Activated effector memory CD4-positive, alpha-beta T cell treated with anti-CD3 and anti-CD28 coated beads, Interleukin-2, amount 50 U/mL, for 16 hours (primary cell): ENCODE measurements at places on chromosomes 2 and 18.
A peak's percentile ranks its signal among the peaks of the same experiment; 100 is the strongest.

DNA sequence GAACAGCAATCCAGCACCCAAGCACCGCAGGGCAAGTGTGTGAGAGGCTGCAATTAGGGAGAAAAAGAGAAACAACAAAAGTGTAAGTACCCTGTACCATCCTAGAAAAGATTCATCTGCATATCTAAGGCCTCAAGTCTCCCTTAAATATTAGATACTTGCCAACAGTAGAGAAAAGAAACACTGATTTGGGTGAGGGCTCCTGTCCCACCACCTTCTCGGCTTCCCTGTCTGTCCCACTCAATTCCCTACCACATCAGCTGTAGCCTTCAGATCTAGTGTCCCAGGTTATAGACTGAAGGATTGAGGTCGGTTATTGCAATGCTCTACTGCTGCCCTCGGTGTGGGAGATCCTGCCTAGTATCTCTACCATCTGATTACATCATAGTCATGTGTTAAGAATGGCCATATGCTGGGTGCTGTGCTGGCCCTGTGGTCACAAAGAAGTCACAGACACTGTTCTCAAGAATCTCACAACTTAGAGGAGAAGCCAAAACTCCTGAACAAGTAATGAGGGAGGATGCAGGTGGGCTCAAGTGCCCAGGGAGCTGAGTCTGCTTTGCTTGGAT lies 2.5 kb downstream of the RAX start:
- DNase-seq: no peak

GRCh38 chr2:45450634-45451033 lies 160.4 kb downstream of the SRBD1 start:
- DNase-seq: no peak

DNA sequence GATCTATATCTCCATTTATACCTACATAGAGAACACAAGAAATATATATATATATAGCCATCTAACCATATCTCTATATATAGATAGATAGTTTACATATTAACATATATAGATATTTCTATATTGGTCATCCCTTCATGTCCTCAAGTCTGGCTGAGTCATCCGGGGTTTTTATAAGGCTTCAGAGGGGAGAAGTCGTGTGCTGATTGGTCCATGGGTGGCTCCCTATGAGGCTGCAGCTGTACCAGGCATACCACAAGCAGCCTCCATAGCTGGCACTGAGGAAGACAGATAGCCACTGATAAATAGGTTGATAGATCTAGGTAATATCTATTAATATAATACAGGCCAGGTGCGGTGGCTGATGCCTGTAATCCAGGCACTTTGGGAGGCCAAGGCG lies 618.3 kb upstream of the SETBP1 start:
- DNase-seq: no peak

DNA sequence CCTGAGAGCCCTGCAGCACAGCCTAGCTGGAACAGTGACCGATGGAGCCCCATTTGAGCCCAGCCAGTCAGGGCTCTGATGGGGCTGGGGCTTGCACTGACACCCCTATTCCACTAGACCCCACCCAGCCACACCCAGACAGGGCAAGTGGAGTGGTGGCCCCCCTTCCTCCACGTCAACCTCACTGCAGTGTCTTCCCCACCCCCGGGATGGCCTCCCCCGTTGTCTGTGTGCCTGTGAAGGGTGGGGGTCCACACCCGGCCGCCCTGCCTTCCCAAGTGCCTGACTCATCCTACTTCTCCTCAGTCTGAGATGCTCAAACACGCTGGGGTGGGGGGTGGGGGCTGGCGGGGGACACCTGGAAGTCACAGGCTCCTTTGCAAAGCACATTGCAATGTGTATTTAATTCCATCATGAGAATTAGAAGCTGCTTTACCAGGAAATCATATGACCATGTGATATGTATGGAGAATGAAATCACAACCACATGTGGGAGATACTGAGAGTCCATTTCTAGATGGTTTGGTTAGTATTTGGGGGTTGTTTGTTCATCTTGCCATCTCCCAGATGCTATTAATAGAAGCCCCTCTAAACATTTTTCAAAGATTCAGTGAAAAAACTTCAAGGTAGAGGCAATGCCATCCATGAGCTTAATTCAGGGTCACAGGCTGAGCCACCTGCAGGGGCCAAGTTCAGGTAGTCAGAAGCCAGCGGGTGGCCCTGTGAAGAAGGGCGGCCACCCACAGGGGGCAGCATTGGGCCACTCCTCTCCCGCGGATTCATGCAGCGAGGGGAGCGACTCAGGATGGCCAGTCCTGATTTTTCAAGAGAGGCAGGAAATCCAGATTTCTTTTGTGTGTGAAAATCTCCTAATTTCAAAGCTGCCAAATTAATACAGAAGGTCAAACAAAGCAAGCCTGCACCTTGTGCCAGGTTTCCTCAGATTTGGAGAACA lies 22.7 kb upstream of the GMPPA start:
- DNase-seq: peak; percentile 83

DNA sequence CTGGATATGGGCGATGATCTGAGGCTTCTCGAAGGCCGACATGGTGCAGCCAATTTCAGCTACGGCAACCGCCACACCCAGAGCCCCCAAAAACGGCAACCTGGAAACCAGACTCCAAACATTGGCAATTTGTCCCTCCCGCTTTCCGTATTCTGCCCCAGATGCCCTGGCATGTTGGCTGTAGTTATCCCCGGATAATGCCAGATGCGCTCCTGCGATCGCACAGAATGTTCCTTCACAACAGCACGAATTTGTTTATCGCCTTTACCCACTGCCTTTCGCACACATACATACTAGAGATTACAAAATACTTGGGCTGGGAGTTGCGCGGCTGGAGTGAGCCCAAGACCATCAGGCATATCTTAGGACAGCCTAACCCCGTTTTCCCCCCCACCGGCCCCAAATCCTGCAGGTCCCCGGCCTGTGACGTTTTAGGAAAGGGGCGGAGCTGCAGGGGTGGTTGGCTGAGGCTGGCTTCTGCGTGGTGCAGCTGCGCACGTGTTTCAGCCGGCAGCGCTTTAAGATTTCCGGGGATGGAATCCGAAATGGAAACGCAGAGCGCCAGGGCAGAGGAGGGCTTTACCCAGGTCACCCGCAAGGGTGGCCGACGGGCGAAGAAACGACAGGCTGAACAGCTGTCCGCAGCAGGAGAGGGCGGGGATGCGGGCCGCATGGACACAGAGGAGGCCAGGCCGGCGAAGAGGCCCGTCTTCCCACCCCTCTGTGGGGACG lies at the start of gene PNO1:
Gene PNO1 (plus strand): TSS at position 487 of the 732 bp plus-strand sequence. CDS start 47 bp downstream, at position 534.
- peak; percentile 99 for DNase-seq

DNA sequence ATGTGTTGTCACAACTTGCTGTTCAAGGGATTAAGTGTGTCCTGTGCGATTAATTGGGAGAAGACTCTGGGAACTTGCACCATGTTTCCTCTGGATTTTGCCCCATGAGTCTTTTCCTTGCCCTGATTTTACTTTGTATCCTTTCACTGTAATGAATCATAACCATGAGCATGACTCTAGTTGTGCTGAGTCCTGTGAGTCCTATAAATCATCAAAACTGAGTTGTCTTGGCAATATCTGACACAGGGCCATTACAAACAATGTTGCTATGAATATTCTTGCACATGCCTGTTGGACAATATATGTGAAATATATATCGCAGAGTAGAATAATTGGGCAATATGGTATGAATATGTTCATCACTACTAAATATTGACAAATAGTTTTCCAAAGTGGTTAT lies 56.5 kb upstream of the COL5A2 start:
- no peak for DNase-seq

DNA sequence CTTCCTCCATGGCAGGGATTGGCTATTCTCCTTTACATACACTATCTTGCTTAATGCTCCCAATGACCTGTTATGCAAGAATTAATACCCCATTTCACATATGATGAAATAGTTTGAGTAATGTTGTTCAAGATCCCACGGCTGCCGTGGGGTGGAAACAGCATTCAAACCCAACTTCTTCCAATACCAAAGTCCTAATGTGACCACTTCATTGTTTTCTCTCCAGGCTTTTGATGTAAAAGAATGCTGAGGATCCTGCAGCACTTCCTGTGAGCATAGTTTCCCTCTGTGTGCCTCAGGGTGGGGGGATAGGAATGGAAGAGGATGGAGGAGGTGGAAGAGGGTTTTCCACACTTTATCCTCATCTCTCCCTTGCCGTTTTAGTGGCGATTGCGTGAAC lies 199.4 kb downstream of the IRS1 start:
- no peak for DNase-seq

DNA sequence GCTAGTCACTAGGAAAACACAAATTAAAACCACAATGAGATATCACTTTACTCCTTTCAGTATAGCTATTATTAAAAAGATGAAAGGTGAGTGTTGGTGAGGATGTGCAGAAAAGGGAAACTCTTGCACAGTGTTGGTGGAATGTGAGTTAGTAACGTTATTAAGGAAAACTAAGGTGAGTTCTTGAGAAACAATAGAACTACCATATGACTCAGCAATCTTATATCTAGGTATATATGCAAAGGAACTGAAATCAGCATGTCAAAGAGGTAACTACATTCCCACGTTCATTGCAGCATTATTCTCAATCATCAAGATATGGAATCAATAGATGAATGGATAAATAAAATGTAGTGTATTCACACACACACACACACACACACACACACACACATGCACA lies 117.3 kb upstream of the HNMT start:
- DNase-seq: no peak

- no peak for DNase-seq
Measured at GRCh38 chr2:86186431-86186830, 8.8 kb downstream of the IMMT start.

GRCh38 chr18:79736230-79736629 lies 56.6 kb downstream of the CTDP1 start:
- no peak for DNase-seq

DNA sequence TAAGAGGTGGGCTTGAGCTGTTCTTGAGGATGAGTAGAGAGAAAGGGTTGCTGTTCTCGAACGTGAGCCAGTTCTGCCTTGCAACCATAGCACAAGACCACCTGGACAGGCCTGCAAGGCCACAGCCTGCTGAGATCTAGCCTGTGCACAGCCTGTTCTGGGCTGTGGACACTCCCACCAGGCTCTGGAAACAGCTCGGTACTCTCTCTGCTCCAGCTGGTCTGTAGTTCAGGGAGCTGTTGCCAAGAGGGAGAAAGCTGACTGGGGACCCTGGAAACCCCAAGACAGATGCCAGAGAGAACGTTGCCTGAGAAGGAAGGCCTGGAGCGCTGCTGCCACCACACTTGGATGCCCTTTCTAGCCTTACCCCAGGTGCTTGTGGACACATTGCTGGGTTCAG lies 69.8 kb downstream of the CTIF start:
- DNase-seq: no peak

- no peak for DNase-seq
Measured at GRCh38 chr18:13548966-13549879, 177.1 kb downstream of the FAM210A start.

- DNase-seq: no peak
Measured at GRCh38 chr2:228507231-228507824, 325.8 kb upstream of the SPHKAP start.

GRCh38 chr2:101985101-101985792 lies 6.5 kb upstream of the IL1R2 start:
- DNase-seq: no peak

DNA sequence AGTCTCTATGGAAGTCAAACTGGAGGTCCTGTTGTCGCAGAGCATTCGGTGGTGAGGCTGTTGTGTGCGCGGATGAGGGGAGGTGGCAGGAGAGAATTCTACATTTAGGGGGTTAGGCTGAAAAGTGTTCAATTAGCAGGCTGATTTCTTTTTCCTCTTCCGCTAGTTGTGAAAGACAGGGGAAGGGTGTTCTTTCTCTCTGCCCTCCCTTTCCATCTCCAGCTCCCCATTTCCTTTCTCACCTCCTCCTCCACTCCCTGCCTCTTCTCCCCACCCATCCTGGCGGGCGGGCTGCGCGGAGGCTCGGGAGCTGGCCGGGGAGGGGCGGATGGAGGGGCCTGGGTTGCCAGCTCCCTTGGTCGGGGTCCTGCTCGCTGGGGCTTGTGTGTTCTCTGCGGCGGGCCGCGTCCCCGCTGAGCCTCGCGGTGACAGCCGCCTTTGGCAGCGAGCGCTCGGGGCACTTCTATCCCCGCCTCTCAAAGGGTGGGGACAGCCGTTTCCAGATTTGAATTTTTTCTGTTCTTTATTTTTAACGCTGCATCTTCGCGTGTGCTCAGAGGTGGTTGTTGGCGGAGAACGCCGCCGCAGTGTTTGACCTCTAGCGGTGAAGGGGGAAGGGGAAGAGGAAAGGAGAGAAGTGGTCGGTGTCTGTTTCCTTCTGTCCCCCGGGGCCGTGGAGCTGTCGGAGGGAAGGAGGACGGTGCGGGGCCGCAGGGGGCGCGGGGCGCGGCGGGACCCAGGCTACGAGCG lies 3.6 kb downstream of the SOX11 start:
- DNase-seq: no peak

DNA sequence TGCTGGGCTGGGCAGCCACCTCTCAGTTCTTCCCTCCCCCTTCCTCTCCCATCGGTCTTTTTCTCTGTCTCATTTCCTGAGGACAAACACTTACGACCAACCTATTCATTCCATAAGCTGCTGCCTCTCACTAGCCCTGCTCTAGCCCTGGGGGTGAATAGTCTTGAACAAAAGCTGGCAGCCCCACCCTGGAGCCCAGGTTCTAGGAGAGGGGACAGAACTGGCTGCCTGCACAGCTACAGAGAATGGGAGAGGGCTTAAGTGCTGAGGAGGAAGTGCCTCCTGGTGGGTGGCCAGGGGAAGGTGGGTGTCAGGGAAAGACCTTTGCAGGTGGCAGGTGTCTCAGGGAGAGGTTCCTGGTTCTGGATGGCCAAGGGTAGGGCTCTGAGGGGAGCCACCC lies 22.8 kb downstream of the ANO7 start:
- DNase-seq: no peak

DNA sequence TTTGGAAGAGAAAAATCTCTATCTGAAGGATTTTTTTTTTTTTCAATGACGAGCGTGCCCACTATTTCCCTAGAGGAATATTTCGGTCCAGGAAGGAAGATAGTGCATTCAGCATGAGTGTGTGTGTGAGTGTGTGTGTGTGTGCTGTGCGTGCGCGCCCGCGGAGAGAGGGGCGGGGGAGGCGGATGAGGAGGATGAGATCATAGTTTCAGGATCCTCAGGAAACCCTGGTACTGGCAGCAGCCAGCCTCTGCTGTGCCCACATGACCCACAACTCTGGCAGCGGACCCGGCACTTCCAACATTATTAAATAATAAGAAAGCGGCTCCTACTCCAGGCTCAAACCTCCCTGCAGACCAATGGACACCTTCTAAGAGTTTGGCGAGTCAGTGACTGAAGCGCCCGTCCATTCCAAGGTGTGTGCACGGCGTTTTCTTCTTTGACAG lies 217.0 kb upstream of the DTNA start:
- DNase-seq: no peak
